GM12865 (cell line): ENCODE measurements at places on chromosomes 11 and 22.
A peak's percentile ranks its signal among the peaks of the same experiment; 100 is the strongest.

DNA sequence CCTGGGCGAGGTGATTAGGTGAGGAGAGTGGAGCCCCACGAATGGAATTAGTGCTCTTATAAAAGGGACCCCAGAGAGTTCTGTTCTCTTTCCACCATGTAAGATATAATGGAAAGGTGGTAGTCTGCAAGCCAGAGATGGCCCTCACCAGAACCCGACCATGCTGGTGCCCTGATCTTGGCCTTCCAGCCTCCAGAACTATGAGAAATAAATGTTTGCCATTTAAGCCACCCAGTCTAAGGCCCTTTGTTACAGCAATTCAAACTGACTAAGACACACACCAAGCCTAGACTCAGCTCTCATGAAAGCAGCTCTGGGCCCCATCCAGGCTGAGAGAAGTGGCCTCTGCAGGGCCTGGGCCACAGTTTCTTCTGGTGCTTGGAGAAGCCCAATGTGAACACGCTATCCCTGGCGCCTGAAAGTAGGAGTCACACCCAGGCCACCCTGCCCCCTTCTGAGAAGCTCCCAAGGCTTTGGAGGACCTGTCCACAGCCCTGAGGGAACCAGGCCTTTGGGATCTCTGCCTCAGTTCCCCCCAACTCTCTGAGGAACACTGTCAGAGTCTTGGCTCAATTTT lies 35.3 kb upstream of the LYVE1 start:
- no peak for DNase-seq

DNA sequence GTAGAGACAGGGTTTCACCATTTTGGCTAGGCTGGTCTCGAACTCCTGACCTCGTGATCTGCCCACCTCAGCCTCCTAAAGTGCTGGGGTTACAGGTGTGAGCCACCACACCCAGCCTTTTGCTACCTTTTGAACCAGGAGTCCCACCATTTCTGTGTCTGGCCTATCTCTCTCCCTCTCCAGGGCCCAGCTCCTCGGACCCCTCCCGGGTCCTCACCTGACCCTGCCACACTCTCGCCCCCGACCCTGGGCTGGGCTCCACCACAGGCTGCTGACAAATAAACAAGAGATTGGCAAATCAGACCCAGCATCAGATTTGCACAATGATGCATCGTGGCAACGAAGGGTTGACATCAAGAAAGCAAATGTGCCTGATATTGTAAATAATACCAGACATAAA lies 8.8 kb downstream of the KRTAP5-5 start:
- no peak for DNase-seq

GRCh38 chr11:75945947-75946346 lies 130.9 kb downstream of the UVRAG start:
- no peak for DNase-seq

DNA sequence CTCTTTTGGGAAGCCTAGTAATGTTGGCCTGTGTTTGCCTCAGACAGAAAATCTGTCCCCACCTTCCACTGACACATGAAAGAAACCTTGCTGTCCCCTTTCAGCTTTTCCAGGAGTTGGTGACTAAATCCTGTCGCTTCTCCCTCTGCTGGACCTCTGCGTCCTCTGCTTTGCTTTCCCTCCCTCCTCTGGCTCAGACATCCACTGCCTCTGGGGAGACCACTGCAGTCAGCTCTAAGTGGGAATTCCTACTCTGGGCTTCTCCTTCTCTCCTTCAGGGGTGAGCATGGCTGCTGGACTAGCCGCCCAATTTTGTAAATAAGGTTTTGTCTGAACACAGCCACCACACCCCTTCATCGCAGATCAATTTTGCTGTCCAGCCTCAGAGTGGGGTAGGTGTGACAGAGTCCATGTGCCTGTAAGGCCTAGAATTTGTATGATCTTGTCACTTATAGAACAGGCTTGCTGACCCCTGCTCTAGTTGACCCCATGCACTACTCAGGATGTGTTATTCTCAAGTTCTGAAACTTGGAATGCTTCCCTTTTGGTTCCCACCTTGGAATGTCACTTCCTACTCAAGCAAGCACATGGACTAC lies 23.0 kb downstream of the LRRC74B start:
- DNase-seq, result no peak

DNA sequence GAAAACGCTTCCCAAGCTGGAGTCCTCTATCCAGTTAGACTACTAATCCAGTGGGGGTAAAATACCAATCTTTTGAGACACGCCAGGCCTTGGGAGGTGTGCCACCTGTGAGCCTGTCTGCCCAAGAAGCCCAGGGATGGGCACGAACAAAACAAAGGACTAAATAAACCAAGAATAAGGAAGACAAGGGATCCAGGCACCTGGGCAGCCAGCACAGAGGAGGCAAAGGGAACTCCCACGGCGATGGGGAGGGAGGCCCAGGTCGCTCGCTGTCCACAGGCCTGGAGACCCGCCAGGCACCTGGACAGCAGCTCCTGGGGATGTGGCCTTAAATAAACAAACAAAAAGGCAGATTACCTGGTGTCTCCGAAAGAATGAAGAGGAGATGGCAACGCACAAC lies 31.4 kb downstream of the LRFN4 start:
- no peak for DNase-seq

DNA sequence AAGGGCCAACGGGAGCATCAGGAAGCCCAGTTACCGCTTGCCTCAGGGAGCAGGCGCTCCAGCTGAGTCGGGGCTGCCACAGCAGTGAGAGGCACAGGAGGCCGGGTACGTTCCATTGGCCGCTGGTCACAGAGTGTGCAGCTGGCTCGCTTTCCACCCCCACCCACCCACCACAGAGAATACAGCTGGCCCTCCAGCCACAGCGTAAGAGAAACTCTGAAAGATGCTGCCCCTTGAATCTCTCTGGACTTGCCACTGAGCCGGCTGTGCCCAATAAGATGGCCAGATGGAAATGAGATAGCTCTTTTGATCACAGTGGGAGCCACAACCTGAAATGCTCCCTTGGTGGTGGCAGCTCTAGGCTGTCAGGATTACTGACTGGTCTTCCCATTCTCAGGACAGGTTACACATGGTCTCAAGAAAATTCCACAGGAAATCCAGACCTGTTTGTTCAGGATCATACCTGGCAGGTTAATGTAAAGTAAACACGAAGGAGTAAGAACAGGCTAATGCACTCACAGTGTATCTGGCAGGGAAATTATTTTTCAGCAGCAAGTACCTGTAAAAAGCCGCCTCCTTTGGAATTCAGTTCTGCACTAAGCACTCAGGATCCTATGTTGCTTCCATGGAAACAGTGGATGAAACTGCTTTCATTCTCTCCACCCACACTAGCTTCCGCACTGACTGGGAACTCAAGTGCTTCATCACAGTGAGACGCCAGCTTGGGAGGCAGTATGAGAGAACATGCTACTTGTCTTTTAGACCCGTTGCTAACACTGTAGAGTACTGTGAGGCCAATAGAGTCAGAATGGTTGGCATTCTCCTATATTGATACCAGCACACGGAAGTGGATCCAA lies 16.5 kb downstream of the SIAE start:
- DNase-seq, result no peak

- DNase-seq, result peak; percentile 41
These were observed 9.3 kb upstream of the CEP295 start for GRCh38 chr11:93652161-93652597.

- no peak for DNase-seq
These were observed 70.7 kb downstream of the TEAD1 start for GRCh38 chr11:12744826-12745502.

GRCh38 chr11:130581646-130582045 lies 133.2 kb downstream of the ADAMTS15 start:
- DNase-seq, result peak; percentile 15

DNA sequence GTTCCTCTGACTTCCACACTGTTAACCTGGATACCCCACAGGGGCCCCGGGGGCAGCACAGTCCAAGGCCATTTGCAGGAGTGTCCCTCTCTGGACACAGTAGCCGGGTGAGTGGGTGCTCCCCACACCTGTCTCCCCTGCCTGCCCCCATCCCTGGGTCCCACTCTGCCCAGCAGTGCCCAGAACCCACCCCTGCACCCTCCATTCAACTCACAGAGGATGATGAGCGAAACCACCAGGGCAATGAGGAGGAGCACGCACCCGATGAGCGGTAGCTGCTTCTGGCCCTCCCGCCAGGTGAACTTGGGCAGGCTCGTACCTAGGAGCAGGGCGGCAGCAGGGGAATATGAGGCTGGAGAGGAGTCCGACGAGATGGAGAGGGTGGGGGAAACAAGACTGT lies 12.2 kb downstream of the TMPRSS13 start:
- no peak for DNase-seq

DNA sequence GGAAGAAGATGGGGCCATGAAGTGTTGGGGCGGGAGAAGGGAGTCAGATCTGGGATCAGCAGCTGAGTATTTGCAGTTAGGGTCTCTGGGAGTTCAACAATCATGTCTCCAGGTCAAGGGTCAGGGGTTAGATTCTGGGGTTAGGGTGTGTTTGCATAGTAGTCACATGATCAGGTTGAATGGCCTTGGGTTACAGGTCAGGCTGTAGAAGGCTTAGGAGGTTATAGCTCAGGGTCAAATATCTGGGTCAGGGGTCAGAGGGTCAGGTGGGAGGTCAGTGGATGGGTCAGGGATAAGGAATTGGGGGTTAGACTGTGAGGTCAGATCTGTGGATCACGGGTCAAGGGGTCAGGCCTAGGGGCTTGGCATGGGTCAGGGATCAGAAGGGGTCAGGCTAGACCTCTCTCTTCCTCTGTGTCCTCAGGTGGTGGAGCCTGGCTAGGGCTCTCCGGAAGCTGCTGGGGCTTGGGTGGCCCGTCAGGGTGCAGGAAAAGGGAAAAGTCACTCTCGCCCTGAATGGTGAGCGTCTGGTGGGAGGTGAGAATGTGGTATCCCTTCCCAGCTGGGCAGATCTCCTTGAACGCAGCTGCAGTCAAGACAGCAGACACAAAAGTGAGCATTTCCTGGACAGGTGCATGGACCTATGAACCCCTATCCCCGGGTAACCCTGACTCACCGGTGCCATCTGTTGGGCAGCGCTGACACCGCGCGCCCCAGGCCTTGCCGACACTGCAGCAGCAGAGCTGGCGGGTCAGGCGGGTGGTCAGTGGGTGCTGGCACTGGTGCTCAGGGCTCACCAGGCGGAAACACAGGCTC lies 6.4 kb downstream of the LTBP3 start:
- DNase-seq, result peak; percentile 84

DNA sequence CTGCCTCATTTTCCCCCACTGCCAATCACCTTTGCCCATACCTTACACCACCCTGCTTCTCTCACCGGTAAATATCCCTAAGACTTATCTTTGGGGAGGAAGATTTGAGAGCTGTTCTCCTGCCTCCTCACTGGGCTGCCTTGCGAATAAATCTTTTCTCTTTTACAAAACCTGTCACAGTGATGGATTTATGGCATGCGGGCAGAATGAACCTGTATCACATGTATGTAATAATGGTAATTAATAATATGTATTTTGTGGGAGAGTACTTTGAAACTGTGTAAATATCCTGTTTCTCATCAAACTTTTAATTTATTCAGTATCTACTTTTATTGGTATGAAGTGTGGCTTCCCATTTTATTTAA lies 3.6 kb upstream of the USP18 start:
- DNase-seq, result no peak

DNA sequence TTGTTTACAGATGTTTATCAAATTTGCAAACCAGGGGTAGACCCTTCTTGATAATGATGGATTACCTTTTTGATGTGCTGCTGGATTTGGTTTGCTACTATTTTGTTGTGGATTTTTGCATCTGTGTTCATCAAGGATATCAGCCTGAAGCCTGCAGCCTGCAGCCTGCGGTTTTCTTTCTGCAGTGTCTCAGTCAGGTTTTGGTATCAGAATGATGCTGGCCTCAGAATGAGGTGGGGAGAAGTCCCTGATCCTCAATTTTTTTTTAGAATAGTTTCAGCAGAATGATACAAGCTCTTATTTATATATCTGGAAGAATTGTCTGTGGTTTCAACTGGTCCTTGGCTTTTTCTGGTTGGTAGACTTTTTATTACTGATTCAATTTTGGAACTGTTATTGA lies 19.7 kb upstream of the RAB38 start:
- peak; percentile 73 for DNase-seq

GRCh38 chr11:7494086-7494745 lies 8.9 kb downstream of the OLFML1 start:
- DNase-seq, result no peak

DNA sequence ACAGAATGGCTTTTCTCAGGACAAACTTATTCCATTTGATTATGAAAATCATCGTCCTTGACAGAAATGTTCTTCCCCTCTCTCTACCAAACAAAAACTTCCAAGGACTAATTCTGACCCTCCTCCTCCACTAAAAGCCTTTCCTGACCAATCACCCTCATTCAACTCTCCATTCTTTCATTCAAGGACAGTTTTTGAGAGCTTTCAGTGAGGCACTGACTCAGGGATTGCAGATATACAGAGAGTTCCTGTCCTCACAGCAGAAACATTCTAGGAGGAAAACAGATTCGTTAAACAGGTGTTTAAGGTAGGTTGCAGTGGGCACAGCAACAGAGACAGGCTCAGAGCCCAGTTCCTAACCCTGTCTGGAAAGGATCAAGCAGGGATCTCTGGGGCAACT lies 41.5 kb downstream of the OR4D9 start:
- DNase-seq, result no peak

GRCh38 chr22:35023692-35024363 lies 42.1 kb upstream of the ISX start:
- DNase-seq, result peak; percentile 87
